ENCODE measurements at places on chromosomes 2 and 18. TPM values are rescaled to one million over a fixed set of nuclear protein-coding genes. Genes with fewer than 3 reads are reported as not detected.

The DES gene
- 2,854 TPM for total RNA-seq

The NETO1 gene
- 0.09 TPM for total RNA-seq

The NT5DC4 gene
- total RNA-seq: not detected

The DSC1 gene
- under 0.01 TPM for total RNA-seq

The STARD6 gene
- 0.18 TPM for total RNA-seq
